ENCODE measurements at places on chromosomes 4 and X. TPM values are rescaled to one million over a fixed set of nuclear protein-coding genes. Genes with fewer than 3 reads are reported as not detected.

YY2 gene
- 2.3 TPM for total RNA-seq

GRCh38 chrX:20352935-20353336 is 86.2 kb upstream of the RPS6KA3 start:
- no peak for DNase-seq
- H3K36me3 ChIP-seq = no peaks in the 10 kb centered on the region
- H3K27ac ChIP-seq = no peak overlapping the region
- no peaks in the 10 kb centered on the region for H3K4me1 ChIP-seq
- peaks cover 2% of the 10 kb centered on the region for H3K27me3 ChIP-seq
- no peak overlapping the region for H3K4me3 ChIP-seq

HTN3 gene
- not detected for total RNA-seq

DMRTC1B gene
- total RNA-seq = 2.0 TPM

DNA sequence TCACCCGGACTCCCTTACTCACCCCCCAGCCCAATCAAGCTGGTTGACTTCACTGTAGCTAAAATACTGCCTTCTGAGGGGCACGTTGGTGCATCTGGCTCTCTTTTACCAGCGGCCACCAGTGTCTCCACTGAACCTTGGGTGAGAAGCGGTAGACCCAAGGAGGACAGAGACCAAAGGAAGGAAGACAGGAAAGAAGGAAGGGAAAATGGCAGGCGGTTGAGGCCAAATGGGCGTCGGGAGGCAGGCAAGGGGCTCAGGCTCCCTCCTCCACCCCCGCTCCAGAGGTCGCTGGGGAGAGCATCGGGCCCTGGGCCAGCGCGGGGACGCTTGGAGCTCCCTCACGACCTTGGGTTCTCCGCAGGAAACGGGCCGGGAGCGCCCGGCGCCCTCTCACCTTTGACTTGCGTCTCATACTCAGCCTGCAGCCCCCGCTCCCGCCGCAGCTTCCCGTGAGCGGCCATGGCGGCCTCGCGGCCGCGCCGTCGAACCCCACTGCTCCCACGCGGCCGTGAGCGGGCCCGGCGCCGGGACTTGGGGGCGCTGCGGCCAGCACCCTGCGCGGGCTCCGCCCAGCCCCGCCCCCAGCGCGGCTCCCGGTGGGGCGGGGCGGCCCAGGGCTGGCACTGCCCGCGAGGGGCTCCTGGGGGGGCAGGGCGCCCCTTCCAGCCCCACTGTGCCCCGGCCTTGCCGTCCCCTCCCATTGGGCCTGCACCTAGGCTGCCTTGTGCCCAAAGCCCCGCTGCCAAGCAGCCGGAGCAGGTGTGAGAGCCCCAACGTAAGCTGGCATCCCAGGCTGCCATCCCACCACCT is at the start of gene ARHGAP4:
ARHGAP4 (minus strand) TSS at position 526 of the 813 bp plus-strand sequence; CDS start at position 464, 62 bp downstream.
- H3K27ac ChIP-seq = peak within 1 kb of the TSS; percentile 96
- peak within 1 kb of the TSS; percentile 56 for H3K4me3 ChIP-seq
- H3K4me1 ChIP-seq = peaks cover 23% of the 10 kb centered on the region
- DNase-seq = no peak

DTHD1 gene
- total RNA-seq = 1.4 TPM

DNA sequence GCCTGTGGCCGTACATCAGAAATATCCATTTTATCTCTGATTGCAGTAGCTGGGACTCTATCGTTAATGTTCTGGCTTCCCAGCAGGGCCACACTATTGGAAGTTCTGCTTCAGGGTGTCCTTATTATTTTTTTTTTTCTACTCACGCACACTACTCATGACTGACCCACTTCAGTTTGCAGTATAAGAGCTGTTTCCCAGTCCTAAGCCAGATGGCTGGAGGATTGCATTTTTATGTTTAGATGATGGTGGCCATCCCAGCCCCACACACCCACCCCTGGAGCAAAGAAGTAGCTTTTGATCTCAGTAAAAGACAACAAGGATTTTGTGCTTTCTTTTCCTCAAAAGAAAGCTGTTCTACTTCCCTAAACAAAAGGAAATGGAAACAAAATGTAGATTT is 557.0 kb upstream of the GALNTL6 start:
- DNase-seq = no peak
- no peaks in the 10 kb centered on the region for H3K4me1 ChIP-seq
- no peaks in the 10 kb centered on the region for H3K36me3 ChIP-seq
- H3K27ac ChIP-seq = no peak overlapping the region

DNA sequence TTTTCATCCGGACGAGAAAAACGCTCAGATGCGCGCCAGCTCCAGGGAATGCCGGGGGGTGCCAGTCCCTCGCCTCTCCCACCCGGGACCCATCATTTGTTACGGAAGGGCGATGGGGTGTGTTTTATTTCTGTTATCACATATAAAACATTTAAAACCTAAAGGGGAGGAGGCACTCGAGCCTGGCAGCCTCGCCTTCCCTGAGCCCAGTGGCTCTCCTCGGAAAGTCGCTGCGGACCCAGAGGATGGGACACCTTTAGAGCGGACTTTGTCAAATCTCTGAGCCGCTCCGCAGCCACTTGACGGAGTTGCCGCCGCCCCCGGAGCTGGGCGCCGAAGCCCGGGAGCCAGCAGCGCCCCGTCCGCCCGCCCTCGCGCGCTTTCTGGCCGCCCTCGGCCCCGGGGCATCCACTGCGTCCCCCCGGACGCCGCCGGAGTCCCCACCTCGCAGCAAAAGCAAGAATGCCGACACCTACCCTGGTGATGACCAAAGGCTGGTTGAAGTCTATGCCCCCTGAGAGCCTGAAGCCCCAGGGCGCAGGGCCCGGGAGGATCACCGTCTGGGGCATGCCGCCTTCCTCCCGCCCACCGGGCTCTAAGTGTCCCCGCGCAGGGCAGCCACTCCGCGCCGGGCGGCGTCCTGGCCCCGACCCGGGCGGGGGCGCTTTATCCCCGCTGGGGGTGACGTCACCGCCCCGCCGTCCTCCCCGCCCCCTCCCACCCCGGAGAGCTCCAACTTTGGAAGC is at the start of gene PDLIM3:
PDLIM3 (minus strand) TSS at position 642 of the 746 bp plus-strand sequence; CDS start at position 569, 73 bp downstream.
- peak; percentile 80 for DNase-seq
- peak within 1 kb of the TSS; percentile 26 for H3K27ac ChIP-seq
- no peaks in the 10 kb centered on the region for H3K4me1 ChIP-seq
- peaks cover 3% of the 10 kb centered on the region for H3K27me3 ChIP-seq

DNA sequence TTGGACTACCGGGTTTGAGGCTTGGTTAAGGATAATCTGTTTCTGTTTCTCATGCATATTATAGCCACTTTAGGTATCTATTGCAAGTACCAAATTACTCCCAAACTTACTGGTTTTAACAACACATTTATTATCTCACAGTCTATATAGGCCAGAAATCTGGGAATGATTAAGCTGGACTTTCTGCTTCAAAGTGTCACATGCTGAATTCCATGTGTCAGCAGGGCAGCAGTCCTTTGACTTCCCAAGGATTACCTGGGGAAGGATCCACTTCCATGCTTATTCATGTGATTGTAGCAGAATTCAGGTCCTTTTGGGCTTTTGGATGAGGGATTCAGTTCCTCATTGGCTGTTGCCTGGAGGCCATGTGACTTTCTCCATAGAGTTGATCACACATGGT is 349.0 kb upstream of the TRAM1L1 start:
- H3K27ac ChIP-seq = no peak overlapping the region
- H3K4me3 ChIP-seq = no peak overlapping the region
- H3K4me1 ChIP-seq = no peaks in the 10 kb centered on the region
- H3K27me3 ChIP-seq = no peaks in the 10 kb centered on the region

DNA sequence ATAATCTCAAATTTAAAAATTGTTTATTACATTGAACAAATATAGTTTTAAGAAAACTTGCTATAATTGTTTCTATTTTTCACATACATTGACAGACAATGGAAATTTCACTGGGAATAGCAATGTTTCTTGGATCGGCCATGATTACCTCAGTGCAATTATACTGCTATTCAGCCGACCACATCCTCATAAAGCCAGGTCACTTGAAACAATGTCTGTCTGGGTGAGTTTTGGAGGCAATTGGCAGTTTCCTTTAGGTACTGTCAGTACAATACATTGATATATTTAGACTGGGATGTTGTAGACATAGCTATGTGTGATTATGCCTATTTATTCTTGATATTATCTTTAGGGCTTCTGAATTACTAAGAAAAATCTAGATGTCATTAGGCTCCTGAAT is 89.5 kb upstream of the VEGFC start:
- no peaks in the 10 kb centered on the region for H3K36me3 ChIP-seq
- no peak overlapping the region for H3K4me3 ChIP-seq
- no peaks in the 10 kb centered on the region for H3K27me3 ChIP-seq
- H3K27ac ChIP-seq = no peak overlapping the region
- no peak for DNase-seq
- no peaks in the 10 kb centered on the region for H3K4me1 ChIP-seq

- H3K36me3 ChIP-seq = no peaks in the 10 kb centered on the region
- no peaks in the 10 kb centered on the region for H3K27me3 ChIP-seq
- H3K4me3 ChIP-seq = no peak overlapping the region
- no peak overlapping the region for H3K27ac ChIP-seq
- no peak for DNase-seq
Measured at GRCh38 chr4:165382640-165383039, 3.8 kb downstream of the CPE start.

SH3RF1 gene
- 35.7 TPM for total RNA-seq

BEX3 gene
- 131 TPM for total RNA-seq

DNA sequence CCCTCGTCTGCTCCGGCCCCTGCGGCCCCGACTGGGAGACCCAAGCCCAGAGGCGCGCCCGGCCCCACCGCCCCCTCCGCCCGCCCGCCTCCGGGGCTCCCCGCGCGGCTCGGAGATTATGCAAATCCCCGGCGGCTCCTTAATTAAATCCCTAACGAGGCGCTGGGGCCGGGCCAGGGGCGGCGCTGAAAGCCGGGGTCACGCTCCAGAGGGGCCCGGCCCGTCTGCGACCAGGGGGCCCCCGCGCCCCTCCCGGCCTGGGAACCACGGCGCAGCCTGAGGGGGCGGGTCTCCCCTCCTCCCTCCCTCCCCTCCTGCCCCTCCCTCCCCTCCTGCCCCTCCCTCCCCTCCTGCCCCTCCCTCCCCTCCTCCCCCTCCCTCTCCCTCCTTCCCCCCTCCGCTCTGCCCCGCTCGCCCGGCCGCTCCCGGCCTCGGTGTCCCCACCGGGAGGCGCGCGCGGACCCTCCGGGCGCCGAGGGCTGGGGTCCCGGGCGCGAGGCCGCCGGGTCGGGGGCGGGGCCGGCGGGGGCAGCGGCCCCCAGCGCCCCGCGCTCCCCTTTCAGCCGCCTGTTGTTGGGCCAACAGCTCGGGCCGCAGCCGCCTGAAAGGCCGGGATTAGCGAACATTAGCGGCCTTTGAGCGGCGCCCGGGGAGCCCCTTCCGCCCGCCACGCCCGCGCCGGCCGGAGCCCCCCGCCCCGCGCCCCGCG is 25.9 kb upstream of the FGFR3 start:
- H3K4me3 ChIP-seq = no peak overlapping the region
- DNase-seq = peak; percentile 83
- no peaks in the 10 kb centered on the region for H3K36me3 ChIP-seq
- no peaks in the 10 kb centered on the region for H3K27me3 ChIP-seq
- H3K27ac ChIP-seq = no peak overlapping the region
- peaks cover 3% of the 10 kb centered on the region for H3K4me1 ChIP-seq

PLAC1 gene
- not detected for total RNA-seq

USP51 gene
- total RNA-seq = 4.6 TPM

DSPP gene
- total RNA-seq = not detected

DNA sequence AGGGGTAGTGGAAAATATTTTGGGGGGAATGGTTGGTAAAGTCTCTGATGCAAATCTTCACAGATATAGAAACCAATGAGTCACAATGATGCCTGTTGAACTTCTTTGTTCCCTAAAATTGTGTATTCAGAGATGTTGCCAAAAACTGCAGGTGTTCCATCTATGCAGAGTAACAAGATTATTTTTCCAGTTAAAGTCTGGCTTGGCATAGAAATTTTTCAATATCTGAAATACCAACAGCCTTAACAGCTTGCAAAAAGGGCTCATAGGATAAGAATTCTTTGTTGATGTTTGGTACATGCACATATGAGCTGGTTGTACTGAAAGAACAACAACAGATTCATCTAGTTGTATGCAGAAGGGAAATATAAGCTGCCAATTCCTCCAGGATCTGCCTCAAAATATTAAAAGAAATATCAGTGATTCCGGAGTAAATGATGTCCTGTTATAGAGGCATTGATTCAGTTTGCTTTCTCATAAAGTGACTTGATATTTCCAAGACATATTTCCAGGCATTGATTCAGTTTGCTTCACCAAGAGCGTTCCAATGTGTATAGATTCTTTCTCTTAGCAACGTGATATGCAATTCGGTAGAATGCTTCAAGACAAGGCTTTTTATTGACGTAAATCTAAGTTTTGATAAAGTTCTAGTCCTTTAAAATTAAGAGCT is 564.4 kb downstream of the TMA16 start:
- no peaks in the 10 kb centered on the region for H3K27me3 ChIP-seq
- no peaks in the 10 kb centered on the region for H3K36me3 ChIP-seq
- H3K27ac ChIP-seq = no peak overlapping the region

PDE5A gene
- 29.4 TPM for total RNA-seq

GRCh38 chrX:44234116-44234515 is 109.4 kb downstream of the EFHC2 start:
- DNase-seq = no peak
- H3K27me3 ChIP-seq = no peaks in the 10 kb centered on the region
- H3K4me3 ChIP-seq = no peak overlapping the region
- no peak overlapping the region for H3K27ac ChIP-seq
- no peaks in the 10 kb centered on the region for H3K4me1 ChIP-seq
- H3K36me3 ChIP-seq = no peaks in the 10 kb centered on the region

GRCh38 chr4:17646693-17647092 is 32.3 kb downstream of the MED28 start:
- H3K27me3 ChIP-seq = no peaks in the 10 kb centered on the region
- no peak overlapping the region for H3K4me3 ChIP-seq
- no peak for DNase-seq
- no peaks in the 10 kb centered on the region for H3K36me3 ChIP-seq

POF1B gene
- 13.1 TPM for total RNA-seq

DNA sequence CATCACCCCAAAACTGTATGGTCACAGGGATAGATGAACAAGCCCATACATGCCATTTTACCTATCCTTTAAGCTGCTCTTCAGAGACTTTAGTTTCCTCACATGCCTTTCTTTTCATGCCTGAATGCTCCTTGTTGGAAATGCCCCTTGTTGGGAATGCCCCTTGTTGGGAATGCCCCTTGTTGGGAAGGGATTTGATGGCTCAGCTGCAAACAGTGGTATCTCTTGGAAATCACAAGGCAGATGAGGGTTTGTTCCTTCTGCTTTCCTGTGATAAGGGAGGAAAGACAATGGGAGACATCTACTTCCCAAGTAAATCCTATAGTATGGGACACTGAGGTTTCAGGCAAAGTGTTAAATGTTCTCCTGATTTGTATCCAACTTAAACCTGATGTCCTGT is 11.5 kb downstream of the CXCL2 start:
- DNase-seq = no peak
- no peak overlapping the region for H3K4me3 ChIP-seq
- H3K27ac ChIP-seq = no peak overlapping the region

- H3K27ac ChIP-seq = no peak overlapping the region
- H3K27me3 ChIP-seq = no peaks in the 10 kb centered on the region
- H3K4me3 ChIP-seq = no peak overlapping the region
- H3K36me3 ChIP-seq = no peaks in the 10 kb centered on the region
Measured at GRCh38 chr4:81490403-81491160, 18.9 kb upstream of the RASGEF1B start.

GRCh38 chrX:542179-542578 is 88.4 kb upstream of the SHOX start:
- H3K27ac ChIP-seq = no peak overlapping the region
- no peak for DNase-seq
- no peak overlapping the region for H3K4me3 ChIP-seq
- H3K4me1 ChIP-seq = no peaks in the 10 kb centered on the region
- H3K27me3 ChIP-seq = no peaks in the 10 kb centered on the region

Measured in kidney (tissue), 22 donors.